Mesangial cell (primary cell): ENCODE measurements at places on chromosomes 2 and 18. TPM values are rescaled to one million over a fixed set of nuclear protein-coding genes. Genes with fewer than 3 reads are reported as not detected.

The VPS4B gene
- 18.1 and 21.0 TPM in 2 replicates for total RNA-seq

The ZSWIM2 gene
- total RNA-seq, result not detected in 2 replicates

The COX5B gene
- 358 and 512 TPM in 2 replicates for total RNA-seq

The EMX1 gene
- 0.16 and 0.51 TPM in 2 replicates for total RNA-seq

The MEP1B gene
- not detected in 2 replicates for total RNA-seq

The SPC25 gene
- 0.51 and 12.7 TPM in 2 replicates for total RNA-seq

The DSEL gene
- 12.5 and 13.2 TPM in 2 replicates for total RNA-seq

The DCDC2C gene
- not detected in 2 replicates for total RNA-seq

The DTNB gene
- 8.5 and 15.2 TPM in 2 replicates for total RNA-seq

The SCN2A gene
- total RNA-seq, result under 0.01 and 0.89 TPM in 2 replicates

The CBLN2 gene
- total RNA-seq, result 0.25 TPM in 1 of 2 replicates, not detected in the other

The MC4R gene
- 0.13 TPM in 1 of 2 replicates, not detected in the other for total RNA-seq

The DSG3 gene
- not detected in 2 replicates for total RNA-seq

The TRABD2A gene
- 0.49 and 0.51 TPM in 2 replicates for total RNA-seq

The TXNL4A gene
- total RNA-seq, result 33.5 and 54.6 TPM in 2 replicates

The LINC00305 gene
- total RNA-seq, result not detected in 2 replicates

The SGO2 gene
- 0.76 and 16.5 TPM in 2 replicates for total RNA-seq

The NLRC4 gene
- total RNA-seq, result not detected in 2 replicates

The CD207 gene
- total RNA-seq, result not detected in 2 replicates

The ZNF638 gene
- total RNA-seq, result 37.3 and 40.2 TPM in 2 replicates

The CHRND gene
- total RNA-seq, result not detected in 2 replicates

The TUBA3E gene
- total RNA-seq, result not detected in 2 replicates

The ELMOD3 gene
- 8.7 and 13.0 TPM in 2 replicates for total RNA-seq

The TRIM43 gene
- not detected in 2 replicates for total RNA-seq

The DSG4 gene
- under 0.01 TPM in 1 of 2 replicates, not detected in the other for total RNA-seq

The MAP3K20 gene
- total RNA-seq, result 16.6 and 23.8 TPM in 2 replicates

The LIPG gene
- 22.2 and 54.6 TPM in 2 replicates for total RNA-seq

The FAM124B gene
- not detected in 2 replicates for total RNA-seq

The AGXT gene
- total RNA-seq, result not detected in 2 replicates

The ABCG8 gene
- not detected in 2 replicates for total RNA-seq

The XIRP2 gene
- total RNA-seq, result under 0.01 TPM in 1 of 2 replicates, not detected in the other

The TMEM17 gene
- 1.6 and 2.8 TPM in 2 replicates for total RNA-seq

The LONRF2 gene
- total RNA-seq, result 0.49 and 1.9 TPM in 2 replicates

The FAM237A gene
- total RNA-seq, result not detected in 2 replicates

The IL1R2 gene
- 0.38 TPM in 1 of 2 replicates, not detected in the other for total RNA-seq

The LYG2 gene
- total RNA-seq, result not detected in 2 replicates

The CMPK2 gene
- 1.1 and 1.5 TPM in 2 replicates for total RNA-seq

The PJVK gene
- total RNA-seq, result 0.16 and 21.9 TPM in 2 replicates

The ASPRV1 gene
- 0.16 TPM in 1 of 2 replicates, not detected in the other for total RNA-seq

The CRYGD gene
- not detected in 2 replicates for total RNA-seq

The CFAP221 gene
- total RNA-seq, result 0.81 and 1.8 TPM in 2 replicates

The ERICH2 gene
- total RNA-seq, result not detected in 2 replicates

The PRKAG3 gene
- not detected in 2 replicates for total RNA-seq

The TTR gene
- total RNA-seq, result not detected in 2 replicates

The KCNE4 gene
- total RNA-seq, result 0.81 and 1.5 TPM in 2 replicates
